SJCRH30 (cell line): ENCODE measurements at places on chromosomes 1 and 21.

- no peak for DNase-seq
Observed at GRCh38 chr1:185853739-185854138, 119.5 kb downstream of the HMCN1 start.

DNA sequence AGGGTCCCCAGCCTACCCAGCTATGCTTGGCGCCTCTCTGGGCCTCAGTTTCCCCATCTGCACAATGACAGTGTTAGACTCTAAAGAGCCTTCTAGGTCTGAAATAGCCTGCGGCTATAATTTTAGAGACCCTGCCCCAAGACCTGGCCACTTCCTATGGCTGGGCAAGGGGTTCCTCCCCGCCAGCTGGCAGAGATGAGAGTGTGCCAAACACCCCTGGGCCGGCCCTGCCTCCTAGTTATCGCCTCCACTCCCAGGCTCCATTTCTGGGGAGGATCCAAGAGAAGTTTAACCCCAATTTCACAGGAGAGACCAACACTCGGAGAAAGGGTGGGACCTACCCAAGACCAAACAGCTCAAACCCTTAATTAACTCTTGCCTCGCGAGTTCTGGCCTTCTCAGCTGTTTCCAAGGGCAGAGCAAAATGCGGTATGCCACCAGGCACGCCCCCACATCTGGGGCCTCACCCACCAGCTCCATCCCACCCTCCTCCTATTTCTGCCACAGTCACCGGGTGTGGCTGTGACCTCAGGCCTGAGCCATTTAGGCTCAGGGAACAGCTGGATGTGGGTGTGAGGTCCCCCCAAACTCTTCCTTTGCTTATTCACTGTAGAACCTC is 35.7 kb downstream of the TTC39A start:
- DNase-seq = no peak

- DNase-seq = no peak
Observed at GRCh38 chr1:72937905-72938304, 655.6 kb upstream of the NEGR1 start.

- no peak for DNase-seq
Observed at GRCh38 chr1:7456722-7457082, 314.4 kb upstream of the VAMP3 start.
